ENCODE measurements at places on chromosomes 6 and 20. TPM values are rescaled to one million over a fixed set of nuclear protein-coding genes. Genes with fewer than 3 reads are reported as not detected.

The RIPPLY2 gene
- total RNA-seq: not detected

The BFSP1 gene
- total RNA-seq: 3.7 TPM

GRCh38 chr6:55208478-55209458, 34.5 kb downstream of the HCRTR2 start:
- no peaks in the 10 kb centered on the region for H3K27me3 ChIP-seq
- no peak for DNase-seq
- no peaks in the 10 kb centered on the region for H3K4me1 ChIP-seq
- H3K27ac ChIP-seq: no peak overlapping the region
- no peaks in the 10 kb centered on the region for H3K36me3 ChIP-seq

DNA sequence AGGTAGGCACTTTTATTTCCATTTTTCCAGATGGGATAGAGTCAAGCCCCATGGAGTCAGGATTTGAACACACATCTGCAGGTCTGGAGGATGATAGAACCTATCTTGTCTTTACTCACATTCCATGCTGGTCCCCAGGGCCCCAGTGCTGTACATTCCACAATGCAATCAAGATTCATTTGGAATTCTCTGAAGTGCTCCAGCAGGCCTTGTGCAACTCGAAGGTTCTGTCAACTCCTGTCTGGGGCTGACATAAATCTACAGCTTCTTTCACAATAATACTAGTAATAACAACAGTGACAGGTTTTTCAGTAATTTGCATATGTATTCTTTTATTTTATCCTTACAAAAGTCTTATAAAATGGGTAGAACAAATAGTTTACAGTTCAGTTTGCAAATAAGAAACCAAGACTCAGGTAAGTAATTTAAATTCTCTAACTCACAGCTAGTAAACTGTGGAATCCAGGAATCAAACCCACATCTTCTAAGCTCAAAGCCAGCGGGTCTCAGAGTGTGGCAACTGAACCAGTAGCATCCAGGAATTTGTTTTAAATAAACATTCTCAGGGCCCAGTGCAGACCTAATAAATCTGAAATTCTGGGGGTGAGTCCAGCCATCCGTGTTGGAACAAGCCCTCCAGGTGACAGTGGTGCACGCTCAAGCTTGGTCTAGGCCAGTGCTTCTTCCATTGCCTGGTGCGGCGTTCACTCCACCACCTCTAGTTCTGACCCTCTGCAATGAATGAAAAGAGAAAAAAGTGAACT, 137.0 kb upstream of the TNFAIP3 start:
- DNase-seq: no peak
- H3K27ac ChIP-seq: no peak overlapping the region
- H3K27me3 ChIP-seq: no peaks in the 10 kb centered on the region
- no peaks in the 10 kb centered on the region for H3K4me1 ChIP-seq
- H3K36me3 ChIP-seq: no peaks in the 10 kb centered on the region
- H3K4me3 ChIP-seq: no peak overlapping the region
